Urinary bladder (tissue), 4 donors: ENCODE measurements at places on chromosomes 16 and 17.

DNA sequence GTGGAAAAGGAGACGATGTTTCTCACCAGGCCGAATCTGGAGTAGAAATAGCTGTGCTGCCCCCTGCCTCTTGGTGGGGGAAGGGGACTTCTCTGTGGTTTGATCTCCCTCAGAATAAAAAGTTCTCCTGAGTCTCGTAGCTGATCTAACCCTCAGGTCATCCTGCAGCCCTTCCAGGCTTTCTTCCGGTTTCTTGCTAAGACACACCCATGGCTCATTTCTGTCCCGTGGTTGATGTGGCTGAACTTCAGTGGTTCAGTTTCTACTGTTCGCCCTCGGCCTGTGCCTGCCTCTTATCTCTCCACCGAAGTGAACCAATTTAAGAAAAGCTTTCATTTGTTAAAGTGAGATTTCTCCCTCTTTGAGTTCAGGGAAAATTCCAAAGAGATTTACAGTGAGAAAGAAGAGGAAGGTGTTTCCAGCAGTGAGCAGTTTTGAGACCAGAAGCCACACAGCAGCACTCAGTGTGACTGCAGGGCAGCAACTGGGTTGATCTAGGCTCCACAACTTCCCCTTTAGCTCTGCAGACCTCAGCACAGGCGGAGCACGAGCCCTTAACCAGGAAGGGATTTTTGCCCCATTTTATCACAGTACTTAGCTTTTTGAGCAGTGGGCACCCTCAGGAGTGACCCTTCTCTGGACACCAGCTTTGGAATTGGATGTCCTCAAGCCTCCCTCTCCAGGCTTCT is 34.9 kb upstream of the CACNG5 start:
- DNase-seq, result no peak

- DNase-seq, result no peak
These were observed 27.4 kb upstream of the CAPNS2 start for GRCh38 chr16:55539049-55539448.

DNA sequence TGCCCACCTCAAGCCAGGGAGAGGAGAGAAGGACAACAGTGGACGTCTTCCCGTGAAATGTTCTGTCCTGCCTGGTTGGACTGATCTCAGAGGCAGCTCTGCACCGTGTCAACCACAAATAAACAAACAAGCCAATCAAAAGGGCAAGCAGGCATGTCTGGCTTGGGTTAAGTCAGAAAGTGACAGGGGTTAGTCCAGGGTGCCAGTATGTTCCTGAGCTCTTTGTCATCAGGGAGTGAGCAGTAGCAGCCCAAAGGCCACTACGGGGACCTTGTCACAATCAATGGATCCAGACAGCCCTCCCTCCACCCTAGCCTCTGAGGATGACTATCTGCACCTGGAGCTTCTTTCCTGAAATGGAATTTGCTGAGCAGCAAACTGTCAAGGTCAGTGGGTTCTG is 35.0 kb downstream of the CNGB1 start:
- DNase-seq, result no peak

DNA sequence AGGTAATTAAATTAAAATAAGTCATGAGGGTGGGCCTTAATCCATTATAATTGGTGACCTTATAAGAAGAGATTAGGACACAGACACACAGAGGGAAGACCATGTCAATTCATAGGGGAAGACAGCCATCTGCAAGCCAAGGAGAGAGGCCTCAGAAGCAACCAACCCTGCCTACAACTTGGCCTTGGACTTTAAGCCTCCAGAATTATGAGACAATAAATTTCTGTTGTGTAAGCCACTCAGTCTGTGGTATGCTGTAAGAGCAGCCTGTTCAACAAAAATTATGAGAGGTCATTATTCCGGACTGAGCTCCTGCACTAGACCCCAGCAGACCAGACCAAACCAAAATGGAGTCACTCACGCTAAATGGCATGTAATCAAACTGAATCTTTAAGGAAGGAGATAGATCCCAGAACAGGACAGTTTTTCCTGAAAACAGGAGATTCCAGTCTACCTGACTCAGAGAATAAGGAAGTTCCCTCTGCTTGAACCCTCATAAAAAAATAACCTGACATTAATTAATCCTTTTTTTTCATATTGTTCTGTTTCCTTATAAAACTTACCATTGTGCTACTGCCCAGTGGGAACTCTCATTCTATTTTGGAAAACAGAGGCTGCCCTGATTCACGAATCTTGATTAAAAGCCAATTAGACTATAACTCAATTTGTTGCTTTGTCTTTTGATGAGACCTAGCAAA is 74.3 kb downstream of the DNAH3 start:
- no peak for DNase-seq

GRCh38 chr17:57471868-57472368 is 215.6 kb downstream of the MSI2 start:
- DNase-seq, result no peak

DNA sequence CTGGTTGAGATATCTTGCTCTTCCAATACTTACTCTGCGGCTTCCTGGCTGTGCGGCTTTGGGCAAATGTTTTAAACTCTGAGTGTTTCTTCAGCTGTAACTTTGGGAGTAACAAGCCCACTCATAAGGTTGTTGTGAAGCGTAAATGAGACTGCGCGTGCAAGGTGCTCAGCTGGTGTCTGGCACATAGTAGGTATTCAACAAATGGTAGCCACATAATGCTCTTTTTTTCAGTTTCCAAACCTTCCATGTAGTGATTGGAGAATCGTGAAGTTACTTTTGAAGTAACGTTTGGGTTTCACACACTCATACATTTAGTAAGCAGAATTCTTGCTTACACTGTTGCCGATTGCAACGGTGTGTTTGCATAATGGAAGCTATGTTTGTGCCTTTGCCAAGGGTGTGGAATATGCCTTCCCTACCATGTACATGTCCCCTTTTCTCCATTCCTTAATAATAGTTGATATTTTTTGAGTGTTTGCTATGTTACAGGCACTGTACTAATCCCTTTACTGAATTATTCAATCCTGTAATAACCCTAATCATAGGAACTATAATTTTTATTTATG is 829 bp downstream of the DHRS7B start:
- no peak for DNase-seq

DNA sequence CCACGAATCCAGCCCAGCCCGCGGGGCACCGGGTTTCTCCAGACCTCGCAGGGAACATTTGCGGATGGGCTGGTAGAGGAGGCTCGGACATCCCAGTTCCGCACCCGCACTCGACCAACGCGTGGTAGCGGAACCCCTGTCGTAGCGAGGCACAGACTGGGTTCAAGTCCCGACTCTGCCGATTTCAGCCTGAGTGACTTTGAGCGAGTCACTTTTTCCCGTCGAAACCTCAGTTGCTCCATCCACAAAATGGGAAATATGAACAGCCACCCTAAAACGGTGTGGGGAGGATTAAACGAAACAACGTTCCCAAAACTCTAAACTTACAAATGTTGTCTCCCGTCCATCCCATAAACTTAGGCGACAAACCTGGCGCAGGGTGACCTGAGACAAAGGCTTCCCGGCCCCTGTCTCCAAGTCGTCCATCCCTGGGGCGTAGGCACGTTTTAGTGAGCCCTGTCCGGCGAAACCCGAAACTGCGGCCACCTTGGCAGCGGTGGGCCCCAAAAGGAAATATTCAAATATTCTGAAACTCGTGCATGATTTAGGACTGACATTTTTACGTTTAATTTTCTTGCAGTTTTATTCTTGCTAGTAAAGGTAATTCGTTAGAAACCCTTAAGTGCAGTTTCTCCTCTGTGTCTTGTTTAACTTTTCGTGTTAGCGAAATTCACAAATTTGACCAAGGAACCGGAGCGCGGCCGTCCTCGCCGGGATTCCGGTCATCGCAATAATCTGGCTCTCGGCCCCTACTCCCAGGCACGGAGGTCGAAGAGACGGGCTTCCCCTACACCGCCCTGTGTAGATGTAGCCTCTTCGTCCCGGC is 1.9 kb upstream of the MLLT6 start:
- no peak for DNase-seq

- no peak for DNase-seq
These were observed 28.3 kb downstream of the MSI2 start for GRCh38 chr17:57284583-57284982.

GRCh38 chr16:4733211-4733742 is 794 bp downstream of the ANKS3 start:
- DNase-seq, result no peak

DNA sequence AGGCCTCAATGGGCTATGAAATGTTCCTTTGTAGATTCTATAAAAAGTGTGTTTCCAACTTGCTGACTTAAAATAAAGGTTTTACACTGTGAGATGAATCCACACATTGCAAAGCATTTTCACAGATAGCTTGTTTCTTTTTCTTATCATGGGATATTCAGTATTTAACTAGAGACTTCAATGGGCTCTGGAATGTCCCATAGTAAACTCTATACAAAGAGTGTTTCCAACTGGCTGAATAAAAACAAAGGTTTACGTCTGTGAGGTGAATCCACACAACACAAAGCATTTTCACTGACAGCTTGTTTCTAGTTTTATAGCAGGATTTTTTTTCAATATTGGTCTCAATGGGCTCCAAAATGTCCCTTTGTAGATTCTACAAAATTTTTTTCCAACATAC is 550.1 kb downstream of the KCNJ18 start:
- DNase-seq, result no peak

DNA sequence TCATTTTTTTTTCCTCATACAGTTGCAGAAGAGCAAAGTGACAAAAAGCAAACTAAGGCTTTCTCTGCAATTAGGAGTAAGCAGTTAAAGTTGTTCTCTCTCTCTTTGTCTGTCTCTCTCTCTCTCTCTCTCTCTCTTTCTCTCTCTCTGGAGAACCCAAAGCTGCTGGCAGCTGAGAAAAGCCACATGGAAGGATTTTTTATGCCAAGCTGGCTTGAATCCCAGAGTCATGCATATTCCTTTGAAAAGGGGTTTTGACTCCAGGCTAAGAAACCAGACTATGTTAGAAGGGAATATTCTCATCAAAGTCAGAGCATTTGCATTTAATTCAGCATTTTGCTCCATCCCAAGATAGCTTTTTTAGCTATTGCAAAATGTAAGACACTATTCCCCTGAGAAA is 1114.2 kb upstream of the GOT2 start:
- DNase-seq, result peak; percentile 17

DNA sequence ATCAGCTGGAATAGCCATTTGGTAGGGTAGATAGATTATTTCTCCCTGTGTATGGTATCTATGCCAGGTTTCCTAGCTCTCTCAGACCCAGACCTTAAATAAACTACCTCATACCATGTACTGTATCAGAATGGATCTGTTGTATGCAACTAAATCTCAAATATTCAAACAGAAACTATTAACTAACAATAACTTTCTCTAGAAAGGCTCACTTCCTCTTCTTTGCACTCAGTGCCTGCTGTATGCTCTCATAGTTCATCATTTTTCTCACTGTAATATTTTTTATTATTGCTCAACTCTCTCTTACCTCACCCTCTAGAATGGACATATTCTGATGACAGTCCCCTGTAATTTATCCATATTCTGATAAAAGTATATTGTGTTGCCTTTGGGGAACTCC is 182.4 kb downstream of the TOX3 start:
- no peak for DNase-seq

DNA sequence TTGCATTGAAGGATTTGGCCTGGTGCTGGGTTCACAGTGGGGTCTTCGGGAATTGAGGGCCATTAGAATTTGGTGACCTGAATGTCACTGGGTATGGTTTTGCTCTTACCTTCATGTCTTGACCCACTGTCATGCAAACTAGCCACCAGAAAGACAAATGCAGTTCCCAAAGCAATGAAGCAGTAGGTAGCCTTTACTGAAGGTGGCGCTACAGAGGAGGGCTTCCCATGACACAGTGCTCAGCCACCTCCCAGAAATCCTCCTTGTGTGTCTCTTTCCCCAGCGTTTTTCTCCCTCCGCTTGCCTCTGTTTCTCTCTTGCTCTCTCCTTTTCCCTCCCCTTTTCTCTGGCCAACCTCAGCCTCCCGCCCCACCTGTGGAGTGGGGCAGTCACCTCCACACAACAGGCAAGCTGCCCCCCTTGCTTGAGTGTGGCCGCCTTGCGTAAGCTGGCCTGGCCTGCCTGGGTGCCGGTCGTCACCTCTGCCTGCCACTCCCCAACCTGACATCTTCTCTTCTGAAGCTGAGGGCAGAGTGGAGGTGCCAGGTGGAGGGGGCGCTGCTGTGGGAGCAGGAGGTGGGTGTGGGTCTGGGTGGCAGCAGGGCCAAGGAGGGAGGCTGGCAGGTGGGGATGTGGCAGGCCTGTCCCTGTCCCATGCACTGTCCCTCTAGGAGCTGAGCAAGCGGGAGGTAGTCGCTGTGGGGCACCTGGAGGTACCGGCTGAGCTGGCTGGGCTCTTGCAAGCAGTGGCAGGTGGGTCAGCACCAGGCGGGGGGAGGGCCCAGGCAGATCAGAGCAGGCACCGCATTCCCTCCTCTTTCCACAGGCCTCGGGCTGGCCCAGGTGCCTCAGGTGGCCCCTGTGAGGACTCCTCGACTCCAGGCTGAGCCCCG is 34.7 kb downstream of the MYO15A start:
- DNase-seq, result no peak

DNA sequence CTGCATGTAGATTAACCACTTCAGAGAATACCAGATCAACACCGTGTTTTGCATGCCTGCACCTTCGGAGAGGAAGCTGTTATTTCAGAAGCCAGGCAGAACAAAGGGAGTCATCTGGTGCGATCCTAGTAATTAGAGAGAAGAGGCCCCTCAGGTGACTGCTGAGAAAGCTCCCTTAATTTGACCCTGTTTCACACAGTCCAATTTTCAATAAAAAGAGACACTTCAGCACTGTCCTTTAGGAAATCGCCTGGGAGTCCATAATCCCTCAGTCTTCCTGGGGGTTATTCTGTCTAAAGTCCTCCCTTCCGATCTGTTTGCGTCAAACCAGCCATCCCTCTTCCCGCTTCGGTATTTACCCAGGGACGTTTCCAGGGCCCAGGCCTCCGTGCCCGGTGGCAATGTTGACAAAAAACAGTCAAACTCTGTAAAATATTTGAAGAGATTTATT is 23.4 kb upstream of the TNRC6C start:
- DNase-seq, result no peak

- no peak for DNase-seq
These were observed 4.2 kb downstream of the SEPTIN12 start for GRCh38 chr16:4783951-4784336.

- DNase-seq, result no peak
These were observed 11.7 kb upstream of the ATP2C2 start for GRCh38 chr16:84356591-84357116.

DNA sequence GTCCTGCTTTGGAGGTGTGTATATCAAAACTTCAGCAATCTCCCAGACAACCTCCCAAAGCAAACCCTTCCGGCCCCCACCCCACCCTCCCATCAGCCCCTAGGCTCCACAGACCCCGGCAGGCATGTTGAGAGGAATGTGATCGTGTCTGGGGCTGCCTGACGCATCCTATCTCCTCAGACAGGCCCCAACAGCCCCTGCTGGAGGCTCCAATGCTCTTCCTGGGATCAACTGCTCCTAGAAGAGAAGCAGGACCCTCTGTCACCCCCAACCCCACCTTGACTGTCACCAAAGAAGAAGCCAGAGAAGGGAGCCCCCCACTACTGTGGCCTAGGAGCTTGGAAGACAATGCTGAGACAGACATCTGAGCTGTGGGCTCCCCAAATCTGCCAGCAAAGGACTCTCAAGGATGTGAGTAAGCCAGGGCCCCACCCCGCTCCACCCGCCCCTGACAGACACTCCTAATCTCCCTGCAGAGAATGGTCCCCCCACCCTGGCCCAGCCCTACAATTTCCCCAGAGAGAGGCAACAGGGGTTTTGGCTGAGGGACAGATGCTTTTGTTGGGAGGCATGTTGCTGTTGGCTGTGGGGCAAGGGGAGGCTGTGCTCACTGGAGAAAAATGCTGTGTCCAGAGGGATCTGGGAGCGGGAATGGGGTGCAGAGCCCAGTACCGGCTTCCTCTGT is 1.6 kb upstream of the KRT14 start:
- no peak for DNase-seq
